ENCODE measurements at places on chromosomes 2 and 18.

DNA sequence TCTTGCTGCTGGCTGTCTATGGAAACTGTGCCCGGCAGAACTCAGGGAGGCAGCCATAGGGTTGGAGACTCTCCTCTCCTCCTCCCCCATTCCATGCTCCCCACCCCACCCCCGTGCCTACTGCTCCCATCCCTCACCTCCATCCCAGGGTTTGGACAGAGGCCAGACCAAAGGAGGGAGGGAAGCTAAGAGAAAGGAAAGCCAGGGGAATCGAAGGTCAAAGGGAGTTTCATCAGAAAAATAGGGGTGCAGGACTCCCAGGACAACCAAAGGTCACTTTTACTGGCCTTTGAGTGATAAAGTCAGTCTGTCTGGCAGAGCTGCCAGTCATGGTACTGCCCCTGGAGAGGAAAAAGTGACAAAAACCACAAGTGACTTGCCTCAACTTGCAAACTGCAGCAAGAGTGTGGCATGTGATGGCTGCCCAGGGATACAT lies 187.3 kb upstream of the CTAGE1 start:
- DNase-seq = no peak

- no peak for DNase-seq
Measured at GRCh38 chr2:15260196-15260595, 300.9 kb downstream of the NBAS start.

DNA sequence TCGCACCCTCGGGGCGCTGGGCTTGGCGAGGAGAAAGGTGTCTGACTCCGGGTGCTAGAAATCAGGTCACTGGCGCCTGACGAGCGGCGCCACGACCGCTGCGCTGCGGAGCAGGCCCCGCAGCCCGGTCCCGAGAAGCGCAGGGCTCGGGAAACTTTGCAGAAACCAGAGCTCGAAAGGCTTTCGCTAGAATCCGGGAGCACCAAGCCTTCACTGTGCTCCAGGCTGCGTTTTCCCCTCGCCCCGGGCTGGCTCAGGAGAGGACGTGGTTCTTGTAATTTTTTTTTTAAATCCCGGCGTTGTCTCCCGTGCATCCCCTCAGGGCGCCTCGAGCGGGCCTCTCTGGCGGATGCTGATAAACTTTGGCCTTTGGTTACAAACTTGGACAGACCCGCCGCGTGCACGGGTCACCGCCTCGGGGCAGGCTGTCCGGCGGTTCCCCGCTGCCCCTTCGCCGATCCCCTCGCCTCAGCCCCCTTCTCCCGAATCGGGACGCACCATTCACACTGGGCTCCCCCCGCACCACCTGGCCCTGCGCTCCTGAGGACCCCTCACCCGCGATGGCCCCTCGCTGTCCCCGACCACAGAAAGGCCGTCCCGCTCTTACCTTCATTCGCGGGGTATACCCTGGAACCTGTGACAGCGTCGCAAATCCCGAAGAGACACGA lies 419 bp downstream of the EPHA4 start:
- DNase-seq = peak; percentile 15

GRCh38 chr2:147925886-147926285 lies 81.1 kb downstream of the ACVR2A start:
- peak; percentile 80 for DNase-seq

- no peak for DNase-seq
Measured at GRCh38 chr2:205500065-205500464, 182.2 kb upstream of the NRP2 start.

DNA sequence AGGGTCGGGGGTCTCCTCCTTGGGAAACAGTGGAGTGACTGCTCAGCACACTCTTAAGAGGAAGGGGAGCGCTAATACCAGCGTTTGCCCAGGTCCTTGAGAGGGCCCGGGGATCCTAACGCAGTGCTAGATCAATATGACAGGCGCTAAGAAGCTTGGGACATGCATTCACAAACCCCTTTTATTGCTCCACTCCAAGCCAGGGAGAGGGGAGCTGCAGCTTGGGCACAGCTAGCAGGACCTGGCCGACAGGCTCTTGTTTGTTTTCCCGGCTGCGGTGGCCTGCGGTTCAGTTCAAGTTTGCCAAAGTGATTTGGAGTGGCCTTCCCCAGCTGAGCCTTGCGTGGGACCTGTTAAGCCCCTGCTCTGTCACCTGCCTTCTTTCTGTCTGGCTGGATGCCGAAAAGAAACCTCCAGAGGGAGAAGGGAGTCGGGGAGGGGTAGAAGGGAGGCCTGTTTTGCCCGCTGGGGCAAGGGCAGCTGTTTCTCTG lies 152.1 kb downstream of the GLI2 start:
- DNase-seq = no peak

DNA sequence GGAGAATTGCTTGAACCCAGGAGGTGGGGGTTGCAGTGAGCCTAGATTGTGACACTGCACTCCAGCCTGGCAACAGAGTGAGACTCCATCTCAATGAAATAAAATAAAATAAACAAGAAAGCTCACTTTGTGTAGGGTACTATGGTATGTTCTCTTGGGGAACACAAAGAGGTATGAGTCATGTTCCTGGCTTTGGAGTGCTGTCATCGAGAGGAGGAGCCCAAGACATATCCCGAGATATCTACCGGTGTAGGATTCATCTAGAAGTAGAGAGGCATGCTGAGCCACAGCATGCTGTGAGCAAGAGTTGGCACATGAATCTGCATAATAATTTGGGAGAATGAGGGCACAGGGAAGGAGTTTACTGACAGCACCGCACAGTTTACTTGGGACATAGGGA lies 244.9 kb upstream of the EPHA4 start:
- DNase-seq = no peak

GRCh38 chr2:231613663-231614558 lies 21.2 kb downstream of the TEX44 start:
- DNase-seq = peak; percentile 77

GRCh38 chr18:12405066-12405465 lies 2.7 kb upstream of the PRELID3A start:
- DNase-seq = no peak

DNA sequence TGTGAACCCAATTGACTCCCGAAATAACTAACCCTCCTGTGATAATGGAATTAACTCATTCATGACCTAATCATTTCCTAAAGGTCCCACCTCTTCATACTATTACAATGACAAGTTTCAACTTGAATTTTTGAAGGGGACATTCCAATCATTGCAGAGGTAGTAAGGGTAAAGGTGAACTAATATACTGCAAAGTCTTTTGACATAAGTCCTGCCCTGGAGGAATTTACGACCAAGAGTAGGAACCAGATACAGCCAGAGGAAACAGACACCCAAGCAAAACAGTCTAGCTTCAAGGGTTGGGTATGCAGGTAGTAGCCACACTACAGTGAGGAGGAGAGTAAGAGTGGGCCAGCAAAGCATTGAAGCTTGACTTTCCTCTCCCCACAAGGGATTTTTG lies 1.2 kb upstream of the SRBD1 start:
- DNase-seq = no peak

DNA sequence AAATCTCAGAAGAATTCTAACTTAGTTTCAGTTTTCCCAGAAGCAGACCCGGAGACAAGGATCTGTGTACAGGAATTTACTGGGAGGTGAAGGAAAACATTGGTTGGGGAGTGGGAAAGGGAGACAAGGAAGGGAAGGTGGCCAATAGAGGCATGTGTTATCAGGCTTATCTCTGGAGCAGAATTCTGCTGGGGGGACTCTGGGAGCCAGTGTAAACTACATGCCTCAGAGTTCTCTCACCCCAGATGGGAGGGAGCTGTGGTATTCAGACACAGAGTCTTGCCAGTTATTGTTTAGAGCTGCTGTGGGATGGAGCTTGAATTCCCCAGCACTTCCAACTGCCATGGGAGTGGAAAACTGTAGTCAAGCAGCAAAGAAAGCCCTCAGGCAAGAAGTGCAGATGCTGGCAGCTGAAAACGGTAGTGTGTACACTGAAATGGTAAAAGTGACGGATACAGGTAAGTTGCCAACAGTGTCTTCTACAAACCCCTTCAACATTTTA lies 19.0 kb downstream of the DNPEP start:
- peak; percentile 91 for DNase-seq

DNA sequence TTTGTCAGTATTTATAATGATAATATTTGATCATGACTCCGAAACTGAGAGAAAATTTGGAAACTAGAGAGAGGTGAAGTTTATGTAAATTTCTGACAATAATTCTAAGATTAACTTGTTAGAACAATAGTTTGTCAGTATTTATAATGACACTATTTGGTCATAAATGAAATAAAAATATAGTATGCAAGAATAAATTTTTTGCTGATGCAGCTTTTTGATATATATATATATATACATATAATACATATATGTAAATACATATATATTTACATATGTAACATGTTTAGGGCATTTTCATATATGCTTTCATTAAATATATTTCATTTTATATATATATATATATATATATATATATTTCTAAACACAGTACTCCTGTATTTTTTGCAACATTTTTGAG lies 1158.1 kb downstream of the LRP1B start:
- no peak for DNase-seq

GRCh38 chr2:73109431-73110167 lies 3.1 kb downstream of the RAB11FIP5 start:
- no peak for DNase-seq

GRCh38 chr2:195532628-195533271 lies 124.3 kb upstream of the SLC39A10 start:
- DNase-seq = peak; percentile 66

DNA sequence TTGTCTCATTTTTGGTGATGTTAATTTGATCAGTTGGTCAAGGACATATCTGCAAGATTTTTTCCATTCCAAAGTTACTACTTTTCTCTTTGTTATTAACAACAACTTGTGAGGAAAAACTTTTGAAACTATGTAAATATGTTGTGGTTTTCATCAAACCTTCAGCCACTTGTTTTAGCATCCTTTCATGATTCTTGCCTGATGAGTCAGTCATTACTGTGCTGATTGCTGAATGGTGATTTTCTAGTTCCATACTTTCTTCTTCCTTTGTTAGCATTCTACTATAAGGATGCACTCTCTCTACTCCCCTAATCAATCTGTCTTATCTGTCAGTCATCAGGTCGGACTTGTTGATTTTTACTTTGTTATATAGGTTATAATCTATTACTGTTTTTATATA lies 10.9 kb downstream of the TMEM87B start:
- DNase-seq = peak; percentile 76

- no peak for DNase-seq
Measured at GRCh38 chr18:69936191-69936558, 11.5 kb downstream of the CD226 start.

GRCh38 chr2:105337122-105338019 lies at the start of gene C2orf49:
Gene C2orf49, plus strand, starts transcription at chr2:105337540. Its CDS starts 48 bp downstream, at chr2:105337588.
- DNase-seq = peak; percentile 84

- DNase-seq = peak; percentile 19
Measured at GRCh38 chr18:35460736-35461161, 37.0 kb downstream of the INO80C start.

- no peak for DNase-seq
Measured at GRCh38 chr2:61537277-61537949, 743 bp downstream of the XPO1 start.

DNA sequence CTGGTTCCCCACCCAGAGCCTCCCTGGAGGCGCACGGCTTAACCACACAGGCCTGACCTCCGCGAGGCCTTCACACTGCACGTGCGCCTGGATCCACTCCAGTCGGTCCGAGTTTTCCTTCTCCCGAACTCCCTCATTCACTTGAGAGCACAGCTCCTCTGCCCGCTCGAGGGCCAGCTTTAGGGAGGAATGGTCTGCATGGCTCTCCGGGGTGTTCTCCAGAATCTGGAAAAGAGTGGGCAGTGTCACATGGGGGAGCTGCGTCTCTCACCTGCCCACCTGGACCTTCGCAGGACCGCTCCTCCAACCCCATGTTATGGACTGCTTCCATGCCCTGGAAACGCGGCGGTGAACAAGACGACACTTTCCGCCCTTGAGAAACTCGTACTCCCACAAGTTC lies 35.9 kb downstream of the FAM228A start:
- DNase-seq = no peak

DNA sequence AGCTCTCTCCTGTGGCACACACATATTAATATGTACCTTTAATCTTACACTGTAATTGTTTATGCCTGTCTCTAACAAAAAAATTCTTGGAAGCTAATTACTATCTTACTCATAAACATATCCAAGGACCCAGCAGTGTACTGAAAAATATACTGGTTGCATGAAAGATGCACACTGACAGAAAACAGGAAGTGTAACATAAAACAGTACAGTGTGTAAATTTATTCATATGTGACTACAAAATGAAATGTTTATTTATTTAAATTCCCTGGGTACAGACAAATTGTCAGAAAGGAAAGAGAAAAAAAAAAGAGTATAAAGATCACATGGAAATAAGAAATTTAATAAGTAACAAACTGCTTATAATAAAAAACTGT lies 28.5 kb downstream of the TMEM131 start:
- no peak for DNase-seq

- DNase-seq = no peak
Measured at GRCh38 chr18:74277296-74277695, 14.5 kb downstream of the CYB5A start.

DNA sequence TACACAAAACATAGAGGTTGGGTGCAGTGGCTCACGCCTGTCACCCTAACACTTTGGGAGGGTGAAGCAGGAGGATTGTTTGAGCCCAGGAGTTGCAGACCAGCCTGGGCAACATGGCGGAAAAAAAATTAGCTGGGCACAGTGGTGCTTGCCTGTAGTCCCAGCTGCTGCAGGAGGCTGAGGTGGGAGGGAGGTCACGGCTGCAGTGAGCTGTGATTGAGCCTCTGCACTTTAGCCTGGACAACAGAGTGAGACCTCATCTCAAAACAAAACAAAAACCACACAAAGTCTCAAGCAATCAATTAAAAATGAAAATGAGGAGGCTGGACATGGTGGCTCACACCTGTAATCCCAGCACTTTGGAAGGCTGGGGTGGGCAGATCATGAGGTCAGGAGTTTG lies 4.9 kb downstream of the NOP58 start:
- DNase-seq = no peak

DNA sequence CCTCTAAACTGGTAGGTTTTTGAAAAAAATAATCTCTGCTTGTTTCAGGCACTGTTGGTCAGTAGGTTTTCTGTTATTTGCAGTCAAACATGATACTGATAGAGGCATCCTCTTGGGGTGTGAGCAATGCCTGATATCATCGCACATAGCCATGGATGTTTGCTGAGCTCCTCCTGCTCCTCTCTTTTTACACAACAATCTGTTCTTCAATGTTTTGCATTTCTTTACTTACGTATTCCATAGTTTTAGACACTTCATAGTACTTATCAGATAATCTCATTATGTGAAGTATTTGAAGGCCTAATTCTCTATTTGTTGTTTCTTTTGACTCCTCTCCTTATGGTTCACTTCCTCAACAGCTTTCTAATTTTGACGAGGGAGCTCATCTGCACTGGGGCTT lies 23.0 kb upstream of the HS6ST1 start:
- DNase-seq = no peak

- no peak for DNase-seq
Measured at GRCh38 chr2:239253264-239253663, 147.6 kb downstream of the HDAC4 start.

DNA sequence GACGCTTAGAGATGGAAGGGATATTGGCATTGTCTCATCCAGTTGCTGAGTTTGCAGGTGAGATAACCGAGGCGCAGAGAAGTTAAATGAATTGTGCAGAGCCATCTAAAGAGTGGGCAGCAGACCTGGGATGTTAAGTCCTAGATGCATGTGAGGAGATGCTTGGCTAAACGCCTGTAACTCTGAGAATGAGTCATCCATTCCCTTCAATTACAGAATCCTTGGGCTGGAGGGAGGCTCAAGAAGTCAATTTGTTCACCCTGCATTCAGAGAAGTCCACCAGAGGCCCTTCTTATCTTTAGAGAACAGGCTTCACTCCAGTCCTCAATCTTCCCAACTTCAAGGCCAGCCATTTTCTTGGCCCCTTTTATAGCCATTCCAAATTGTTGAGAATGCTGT lies 1.6 kb downstream of the EHD3 start:
- peak; percentile 88 for DNase-seq

Measured in cardiac fibroblast (primary cell).